Thymus (tissue), 14 donors: ENCODE measurements at places on chromosomes 4 and X. TPM values are rescaled to one million over a fixed set of nuclear protein-coding genes. Genes with fewer than 3 reads are reported as not detected.

USP46 gene
- 6.3 TPM for total RNA-seq

CLTRN gene
- 0.28 TPM for total RNA-seq

STPG2 gene
- total RNA-seq, result 0.24 TPM

HTRA3 gene
- 1.5 TPM for total RNA-seq

PAGE4 gene
- total RNA-seq, result 0.80 TPM

RHOXF1 gene
- total RNA-seq, result 0.42 TPM

BEX1 gene
- total RNA-seq, result 2.3 TPM

AMER1 gene
- 2.2 TPM for total RNA-seq

NHS gene
- total RNA-seq, result 1.7 TPM

RHOH gene
- 109 TPM for total RNA-seq

RTL3 gene
- total RNA-seq, result 0.09 TPM

MAGEE2 gene
- not detected for total RNA-seq

GAGE2A gene
- not detected for total RNA-seq

HTR2C gene
- not detected for total RNA-seq

COMMD8 gene
- 28.7 TPM for total RNA-seq

VSIG4 gene
- total RNA-seq, result 2.1 TPM

RBM47 gene
- total RNA-seq, result 7.9 TPM

ANAPC10 gene
- total RNA-seq, result 36.5 TPM

RPS3A gene
- 5,602 TPM for total RNA-seq

GPR50 gene
- not detected for total RNA-seq

SSX1 gene
- not detected for total RNA-seq

UCP1 gene
- total RNA-seq, result not detected

GAGE12J gene
- not detected for total RNA-seq

GRSF1 gene
- 118 TPM for total RNA-seq

STAP1 gene
- total RNA-seq, result 17.3 TPM

PABPC5 gene
- 0.24 TPM for total RNA-seq

GRIA2 gene
- total RNA-seq, result 0.38 TPM

SCFD2 gene
- total RNA-seq, result 12.1 TPM

FIP1L1 gene
- total RNA-seq, result 66.4 TPM
